EL (cell line): ENCODE measurements at places on chromosomes 1 and 21.

- no peak for DNase-seq
Observed at GRCh38 chr1:203937678-203938330, 76.4 kb downstream of the SNRPE start.

- peak; percentile 58 for DNase-seq
Observed at GRCh38 chr1:196997423-196997822, 20.1 kb downstream of the CFHR5 start.

DNA sequence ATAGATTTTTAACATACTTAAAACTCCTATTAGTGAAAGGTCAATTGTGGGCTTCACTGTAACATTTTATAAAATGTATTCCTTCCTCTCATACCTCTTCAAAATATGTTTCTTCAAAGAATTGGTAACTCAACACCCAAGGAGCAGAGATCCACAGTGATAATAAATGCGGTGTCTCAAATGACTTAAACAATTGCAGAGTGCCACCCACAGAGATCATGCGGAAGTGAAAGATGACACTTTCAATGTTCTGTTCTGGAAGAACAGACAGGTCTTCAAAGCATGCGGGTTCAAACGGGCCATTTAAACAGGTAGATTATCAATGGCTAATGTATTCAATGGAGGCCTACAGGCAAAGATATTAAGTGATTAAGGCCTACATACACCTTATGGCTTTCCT lies 157.0 kb upstream of the GREM2 start:
- DNase-seq = no peak

DNA sequence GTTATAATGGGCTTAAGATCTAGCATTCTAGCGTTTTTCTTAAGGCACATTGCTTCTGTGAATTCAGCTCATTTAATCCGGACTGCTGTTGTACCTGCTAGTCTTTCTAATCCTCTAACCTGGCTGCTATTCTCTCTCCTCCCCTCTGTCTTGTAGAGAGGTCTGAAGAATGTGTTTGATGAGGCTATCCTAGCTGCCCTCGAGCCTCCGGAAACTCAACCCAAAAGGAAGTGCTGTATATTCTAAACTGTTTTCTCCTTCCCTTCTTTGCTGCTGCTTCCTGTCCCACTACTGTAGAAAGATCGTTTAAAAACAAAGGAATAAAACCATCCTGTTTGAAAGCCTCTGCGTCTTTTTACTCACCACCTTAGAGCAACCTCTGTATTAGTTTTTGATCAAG lies 37.3 kb downstream of the CDC42 start:
- no peak for DNase-seq

- DNase-seq = no peak
Observed at GRCh38 chr21:45607021-45607908, 36.3 kb upstream of the PCBP3 start.
